ENCODE measurements at places on chromosomes 13 and 19.

DNA sequence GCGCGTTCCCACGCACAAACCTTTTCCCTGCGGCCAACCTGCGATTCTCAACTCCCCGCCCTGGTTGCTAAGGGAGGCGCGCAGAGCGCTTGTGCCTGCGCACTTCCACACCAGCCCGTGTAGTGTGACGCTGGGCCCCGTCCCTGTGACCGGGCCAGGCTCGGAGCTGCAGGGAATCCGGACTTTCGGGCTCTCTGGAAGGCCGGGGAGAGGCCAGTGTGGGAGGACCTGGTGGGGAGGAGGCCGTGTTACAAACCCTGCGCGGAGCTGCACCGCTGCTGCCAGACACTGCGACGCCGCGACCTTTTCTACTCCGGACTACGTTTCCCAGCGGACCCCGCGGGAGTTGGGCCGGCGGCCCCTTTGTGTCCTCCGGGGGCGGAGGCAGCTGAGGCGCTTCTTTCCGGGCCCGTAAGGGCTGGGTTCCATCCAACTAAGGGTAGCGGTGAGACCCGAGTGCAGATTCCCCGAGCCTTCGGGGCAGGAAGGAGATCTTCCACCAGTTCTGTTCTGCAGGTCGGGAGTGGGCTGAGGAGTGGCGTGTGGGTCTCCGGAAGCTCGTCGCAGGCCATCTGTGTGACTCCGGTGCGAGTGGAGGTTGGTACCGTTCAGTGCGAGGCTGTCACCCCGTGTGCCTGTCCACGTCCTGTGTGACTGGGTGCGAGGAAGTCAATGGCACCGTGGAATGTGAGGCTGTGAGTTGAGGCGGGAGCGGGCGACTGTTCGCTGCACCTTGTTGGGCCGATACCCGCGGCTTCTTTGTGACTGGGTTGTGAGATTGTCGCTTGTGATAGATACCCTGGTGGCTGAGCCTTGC lies at the start of gene ZNF570:
TSS of gene ZNF570 (plus strand) at position 396 of the 817 bp plus-strand sequence. CDS start 999 bp downstream, outside the sequence.
- peak; percentile 91 for DNase-seq

GRCh38 chr19:13034636-13035035 lies 39.4 kb downstream of the NFIX start:
- DNase-seq = no peak

- no peak for DNase-seq
Measured at GRCh38 chr19:38467541-38468525, 34.3 kb downstream of the RYR1 start.

DNA sequence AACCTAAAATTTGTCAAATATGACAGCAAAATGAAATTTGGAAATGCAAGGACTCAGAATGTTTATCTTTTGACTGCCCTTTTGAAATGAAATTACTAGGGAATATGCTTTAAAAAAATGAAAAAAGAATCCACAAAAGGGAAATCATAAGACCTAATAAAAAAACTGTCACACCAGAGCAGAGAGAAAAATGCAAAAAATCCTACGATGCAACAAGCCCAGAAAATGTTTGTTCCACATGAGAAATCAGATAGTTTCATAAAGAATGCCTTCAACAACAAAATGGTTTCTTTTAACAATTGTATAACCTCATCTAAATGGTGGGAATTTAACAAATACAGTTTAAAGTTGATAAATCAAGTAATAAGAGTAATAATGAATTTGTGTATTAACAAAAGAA lies 8.0 kb downstream of the LPAR6 start:
- peak; percentile 47 for DNase-seq

DNA sequence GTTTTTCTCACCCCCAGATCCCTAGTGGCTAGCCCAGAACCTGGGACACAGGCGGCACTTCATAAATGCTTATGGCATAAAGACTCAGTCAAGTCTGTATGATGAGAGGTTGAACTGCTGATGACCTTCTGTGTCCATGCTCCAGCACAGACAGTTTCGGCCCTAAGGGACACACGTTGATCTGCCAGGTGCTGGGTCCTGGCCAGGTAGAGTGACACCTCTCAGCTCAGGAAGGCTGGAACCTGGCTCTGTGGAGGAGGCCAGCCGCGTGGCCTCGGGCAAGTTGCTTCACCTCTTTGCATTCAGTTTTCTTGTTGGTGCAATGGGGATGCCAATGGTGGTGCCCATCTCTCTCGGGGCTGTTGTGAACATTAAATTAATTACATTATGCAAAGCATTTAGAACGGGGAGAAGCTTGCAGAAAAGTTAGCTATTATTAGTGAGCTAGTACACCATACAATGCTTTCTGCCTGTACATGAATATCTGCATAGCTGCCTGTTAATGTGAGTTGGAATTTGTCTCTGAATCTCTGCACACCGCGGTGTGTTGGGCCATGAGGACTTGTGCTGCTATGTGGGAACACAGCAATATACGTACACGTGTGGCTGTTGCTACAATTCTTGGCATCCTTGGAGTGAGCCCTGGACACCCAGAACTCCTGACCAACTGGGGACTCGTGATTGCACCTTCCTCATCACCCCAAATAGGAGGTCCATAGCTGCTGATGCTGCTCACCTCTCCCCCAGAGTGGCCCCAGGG lies 8.4 kb downstream of the GADD45B start:
- no peak for DNase-seq

DNA sequence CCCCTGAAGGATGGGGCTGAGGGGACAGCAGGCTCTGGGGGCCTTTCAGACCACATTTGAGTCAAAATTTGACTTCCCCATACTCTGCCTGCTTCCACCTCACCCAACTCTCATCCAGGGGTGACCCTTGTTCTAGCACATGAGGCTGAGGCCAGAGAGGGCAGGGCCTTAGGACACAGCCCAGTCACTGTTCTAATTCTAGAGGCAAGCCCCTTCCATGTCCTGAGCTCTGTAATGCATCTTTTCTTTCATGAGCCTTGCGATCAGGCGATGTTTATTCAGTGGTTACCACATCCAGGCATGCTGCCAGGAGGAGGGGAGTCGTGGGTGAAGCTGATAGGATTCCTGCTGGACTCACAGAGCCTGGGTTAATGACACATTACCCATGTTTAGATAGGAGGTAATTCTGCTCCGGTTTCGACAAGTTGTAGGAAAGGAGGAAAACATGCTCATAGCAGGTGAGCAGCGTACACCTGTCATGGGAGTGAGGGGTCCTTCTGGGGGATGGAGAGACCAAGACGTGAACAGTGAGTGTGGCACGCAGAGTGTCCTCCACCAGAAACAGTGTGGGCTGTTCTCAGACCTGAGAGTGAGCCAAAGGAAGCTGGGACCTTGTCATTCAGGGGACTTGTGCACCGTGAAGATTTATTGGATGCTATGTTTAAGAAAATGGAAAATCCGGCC lies 9.3 kb downstream of the RPS9 start:
- peak; percentile 97 for DNase-seq

- DNase-seq = no peak
Measured at GRCh38 chr19:19877724-19878123, 12.0 kb downstream of the ZNF253 start.

Measured in fibroblast of skin of scalp (primary cell).